WTC11 (cell line): ENCODE measurements at places on chromosomes 16 and 17.

GRCh38 chr17:75242461-75243042 is 18.9 kb downstream of the GGA3 start:
- no peaks in the 10 kb centered on the region for H3K27me3 ChIP-seq
- no peak overlapping the region for H3K27ac ChIP-seq
- no peak for DNase-seq
- H3K4me1 ChIP-seq: peaks cover 6% of the 10 kb centered on the region
- no peak overlapping the region for H3K4me3 ChIP-seq

DNA sequence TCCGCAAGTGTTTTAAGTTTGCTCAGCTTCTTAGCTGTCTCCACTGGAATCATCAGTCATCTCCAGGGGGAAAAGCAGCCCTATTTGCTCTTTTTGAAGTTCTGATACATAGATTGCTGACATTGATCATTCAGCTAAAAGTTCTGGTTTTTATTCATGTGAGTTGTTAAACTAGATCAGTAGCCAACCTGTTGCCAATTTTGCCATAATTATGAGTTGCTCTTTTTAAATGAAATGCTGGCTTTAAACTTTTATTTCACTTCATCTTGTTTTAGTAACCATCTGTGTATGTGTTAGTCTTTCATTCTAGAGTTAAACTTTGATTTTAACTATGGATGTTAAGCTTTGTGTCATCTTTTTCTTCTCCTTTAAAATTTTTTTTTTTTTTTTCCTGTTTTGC is 12.5 kb downstream of the UTP18 start:
- H3K27ac ChIP-seq: no peak overlapping the region

DNA sequence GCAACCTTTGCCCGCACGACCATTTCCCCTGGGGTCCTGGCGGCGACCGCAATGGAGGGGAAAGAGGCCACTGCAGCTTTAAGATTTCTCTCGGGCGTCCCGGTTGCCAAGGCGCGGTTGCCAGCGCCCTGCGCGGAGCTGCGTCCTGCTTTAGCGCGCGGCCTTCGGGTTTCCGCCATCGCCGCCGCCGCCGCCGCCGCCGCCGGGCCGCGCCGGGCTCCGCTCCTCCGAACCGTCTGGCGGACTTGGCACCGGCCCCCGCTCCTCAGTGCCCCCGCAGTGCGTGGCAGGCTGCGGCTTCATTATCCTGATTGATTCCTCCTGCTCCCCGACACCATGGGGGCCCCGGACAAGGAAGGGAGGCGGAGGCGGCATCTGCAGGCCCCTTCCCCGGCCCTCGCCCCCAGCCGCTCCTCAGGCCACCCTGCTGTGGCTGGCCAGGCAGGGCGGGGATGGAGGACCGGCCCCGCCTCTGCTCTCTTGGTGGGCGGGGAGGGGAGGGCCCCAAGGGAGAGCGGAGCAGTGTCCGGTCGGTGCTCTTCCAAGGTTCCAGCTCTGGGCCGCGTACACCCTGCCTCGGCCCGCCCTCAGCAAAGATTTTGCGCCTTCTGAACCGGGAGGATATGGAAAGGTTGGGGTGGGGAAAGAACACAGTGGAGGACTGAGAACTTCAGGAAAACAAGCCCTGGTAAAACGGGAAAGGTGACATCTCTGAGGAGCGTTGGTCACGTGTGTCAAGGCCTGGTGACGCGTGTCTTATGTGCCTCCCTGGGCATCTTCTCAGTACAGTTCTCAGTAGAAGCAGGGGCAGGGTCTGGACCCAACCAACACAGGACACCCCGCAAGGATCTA is 34.0 kb downstream of the NEUROD2 start:
- peaks cover 9% of the 10 kb centered on the region for H3K36me3 ChIP-seq
- H3K4me1 ChIP-seq: peaks cover 12% of the 10 kb centered on the region
- H3K27ac ChIP-seq: peak overlapping the region; percentile 73
- peak; percentile 70 for DNase-seq
- H3K4me3 ChIP-seq: peak overlapping the region; percentile 79

DNA sequence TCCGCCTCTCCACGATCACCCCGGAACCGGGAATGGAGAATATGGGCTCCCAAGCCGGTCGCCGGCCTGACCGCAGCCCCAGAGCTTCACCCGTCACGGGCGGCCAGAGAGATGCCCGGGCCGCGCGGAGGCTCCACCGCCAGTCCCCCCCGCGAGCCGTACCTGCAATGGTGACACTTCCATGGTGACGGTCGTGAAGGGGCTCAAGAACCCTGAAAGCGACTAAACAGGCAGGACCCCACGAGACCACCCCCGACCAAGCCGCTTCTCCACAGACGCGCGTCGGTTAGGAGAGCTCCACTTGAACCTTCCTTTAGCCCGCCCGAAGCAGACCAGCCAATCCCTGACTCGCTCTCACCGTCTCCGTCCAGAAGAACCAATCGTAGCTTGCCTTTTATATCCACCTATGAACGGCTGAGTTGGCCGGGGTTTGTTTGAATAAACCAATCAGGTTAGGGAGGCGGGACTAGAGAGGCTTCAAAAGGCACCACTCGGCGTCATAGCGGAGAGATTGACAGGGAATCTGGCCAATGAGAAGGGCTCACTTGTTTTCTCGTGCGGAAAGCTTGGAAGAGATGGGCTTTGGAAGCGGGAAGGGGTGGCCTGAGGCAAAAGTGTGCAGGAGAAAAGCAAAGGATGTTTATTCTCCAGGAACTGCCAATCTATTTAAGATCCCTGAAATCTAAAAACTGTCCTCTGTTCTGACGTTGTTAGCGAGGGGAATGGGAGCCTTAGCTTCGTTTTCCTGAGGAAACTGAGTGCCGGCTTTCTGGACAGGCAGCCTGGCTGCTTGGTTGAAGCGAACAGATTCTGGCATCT is at the start of gene TOP2A:
TSS of gene TOP2A (minus strand) at position 288 of the 819 bp plus-strand sequence. CDS start at position 183, 105 bp downstream.
- no peaks in the 10 kb centered on the region; the same call in 1 of the 2 replicates for H3K27me3 ChIP-seq
- H3K4me3 ChIP-seq: peak within 1 kb of the TSS; percentile 97
- peak; percentile 97 for DNase-seq
- peaks cover 49% of the 10 kb centered on the region for H3K4me1 ChIP-seq
- H3K36me3 ChIP-seq: peaks cover 33% of the 10 kb centered on the region
- H3K27ac ChIP-seq: peak within 1 kb of the TSS; percentile 84

DNA sequence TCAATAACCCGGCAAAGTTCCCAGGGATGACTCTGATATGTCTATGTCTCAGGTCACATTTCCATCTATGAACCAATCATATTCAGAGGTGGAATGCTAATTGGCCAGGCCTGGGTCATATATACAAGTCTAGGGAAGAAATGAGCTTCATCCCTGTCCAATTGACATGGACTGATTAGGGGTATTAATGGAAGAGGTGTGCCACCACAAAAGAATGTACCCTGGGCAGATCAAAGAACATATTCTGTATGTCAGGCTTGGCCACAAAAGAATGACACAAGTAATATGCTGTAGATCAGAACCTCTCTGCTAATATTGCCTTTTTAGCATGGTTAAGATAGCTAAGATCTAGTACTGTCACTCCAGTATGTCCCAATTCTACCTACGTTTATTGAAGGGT is 6.7 kb downstream of the SLC35G3 start:
- DNase-seq: no peak
- H3K27me3 ChIP-seq: peaks cover 18% of the 10 kb centered on the region
- H3K4me1 ChIP-seq: no peaks in the 10 kb centered on the region
- no peak overlapping the region for H3K4me3 ChIP-seq

DNA sequence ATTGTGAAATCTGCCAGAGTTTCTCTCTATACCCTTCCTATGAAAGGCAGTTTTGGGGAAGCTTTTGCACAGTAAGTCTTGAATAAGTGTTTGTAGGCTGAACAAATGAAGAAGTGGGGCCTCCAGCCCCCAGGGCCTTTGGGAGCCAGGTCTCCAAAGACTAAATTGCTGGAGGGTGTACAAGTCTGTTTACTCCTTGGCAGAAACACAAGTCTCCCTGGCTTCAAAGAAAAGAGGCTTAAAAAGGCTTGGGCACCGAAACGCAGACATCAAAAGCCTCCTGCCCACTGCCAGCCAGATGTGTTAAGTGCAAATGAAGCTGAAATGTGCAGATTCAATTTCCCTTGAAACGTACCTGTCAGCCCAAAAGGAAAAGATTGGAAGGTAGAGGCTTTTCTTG is 146.3 kb downstream of the TMEM132E start:
- H3K27me3 ChIP-seq: no peaks in the 10 kb centered on the region; the same call in 1 of the 2 replicates
- H3K4me3 ChIP-seq: no peak overlapping the region
- H3K27ac ChIP-seq: no peak overlapping the region
- H3K36me3 ChIP-seq: no peaks in the 10 kb centered on the region
- DNase-seq: no peak

- no peak for DNase-seq
- H3K27me3 ChIP-seq: no peaks in the 10 kb centered on the region
- H3K4me1 ChIP-seq: no peaks in the 10 kb centered on the region
- no peak overlapping the region for H3K4me3 ChIP-seq
These were observed 41.5 kb downstream of the PLD6 start for GRCh38 chr17:17164676-17165075.

- no peaks in the 10 kb centered on the region for H3K36me3 ChIP-seq
- H3K27me3 ChIP-seq: no peaks in the 10 kb centered on the region; the same call in 1 of the 2 replicates
- 0 out of 2 replicates have a peak, but pooled peaks cover 2% of the 10 kb centered on the region for H3K4me1 ChIP-seq
- no peak overlapping the region for H3K27ac ChIP-seq
- no peak for DNase-seq
- H3K4me3 ChIP-seq: no peak overlapping the region
These were observed 24.2 kb downstream of the FAM20A start for GRCh38 chr17:68576811-68577496.

GRCh38 chr17:75241143-75241430 is 20.3 kb downstream of the GGA3 start:
- H3K27me3 ChIP-seq: no peaks in the 10 kb centered on the region
- H3K27ac ChIP-seq: no peak overlapping the region
- peaks cover 6% of the 10 kb centered on the region for H3K4me1 ChIP-seq
- no peak overlapping the region for H3K4me3 ChIP-seq
- peaks cover 53% of the 10 kb centered on the region for H3K36me3 ChIP-seq
- no peak for DNase-seq

DNA sequence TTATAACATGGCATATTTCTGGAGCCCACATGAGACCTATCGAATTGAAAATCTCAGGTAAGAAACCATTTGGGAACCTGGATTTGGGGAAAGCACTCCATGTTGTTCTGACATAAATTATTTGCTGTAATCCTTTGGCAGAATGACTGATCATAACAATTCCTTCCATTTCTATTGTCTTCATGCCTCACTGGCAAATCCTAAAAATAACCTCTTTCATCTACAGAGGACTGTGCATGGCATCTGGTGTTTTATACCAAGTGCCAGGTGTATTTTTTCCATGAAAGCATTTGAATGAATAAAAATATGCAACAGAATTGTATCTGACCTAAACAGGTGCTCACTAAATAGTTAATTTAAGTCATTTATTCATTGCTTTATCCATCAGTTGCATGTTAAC is 33.7 kb upstream of the COQ7 start:
- no peak for DNase-seq
- H3K27me3 ChIP-seq: no peaks in the 10 kb centered on the region; the same call in 1 of the 2 replicates
- H3K4me1 ChIP-seq: no peaks in the 10 kb centered on the region
- no peak overlapping the region for H3K27ac ChIP-seq

DNA sequence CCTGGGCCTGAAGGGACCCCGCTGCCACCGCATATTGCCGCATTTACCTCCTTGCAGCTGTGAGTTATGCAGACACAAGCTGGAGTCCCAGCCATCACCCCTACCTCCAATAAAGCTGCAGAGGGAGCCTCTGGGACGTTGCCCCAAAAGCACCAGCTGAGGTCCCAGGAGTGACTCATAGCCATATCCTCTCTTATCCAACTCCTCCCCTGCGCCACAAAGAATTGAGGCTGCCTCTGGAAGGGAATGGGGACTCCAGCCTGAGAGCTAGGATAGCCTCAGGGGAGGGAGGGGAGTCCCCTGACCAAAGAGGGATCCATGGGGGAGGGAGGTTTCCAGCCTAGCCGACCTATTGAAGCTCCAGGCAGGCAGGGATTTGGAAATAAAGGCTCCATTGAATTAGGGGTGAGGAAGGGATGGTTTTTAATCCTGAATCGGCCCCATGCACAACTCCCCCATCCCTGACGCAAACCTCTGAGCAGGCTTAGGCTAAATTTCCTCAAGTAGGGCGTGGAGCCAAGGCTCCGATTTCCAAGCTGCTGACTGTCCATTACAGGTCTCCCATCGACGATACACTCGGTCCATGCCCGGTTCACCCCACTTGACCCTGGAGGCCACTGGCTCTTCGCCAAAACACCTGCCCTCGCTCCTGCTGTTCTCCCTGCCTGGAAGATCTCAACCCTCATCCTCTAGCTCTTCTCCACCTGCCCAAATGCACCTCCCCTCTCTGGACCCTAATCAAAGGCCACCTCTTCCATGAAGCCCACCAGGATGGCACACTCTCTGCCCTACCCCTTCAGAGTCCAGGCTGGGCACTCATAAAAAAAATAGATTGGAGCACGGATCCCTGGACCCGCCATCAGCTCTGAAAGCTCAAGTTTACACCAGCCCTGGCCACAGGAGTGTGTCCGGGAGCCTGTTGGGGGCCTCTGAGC is 27.5 kb downstream of the PIMREG start:
- peaks cover 19% of the 10 kb centered on the region for H3K4me1 ChIP-seq
- H3K27ac ChIP-seq: no peak overlapping the region
- H3K36me3 ChIP-seq: no peaks in the 10 kb centered on the region
- H3K4me3 ChIP-seq: no peak overlapping the region
- H3K27me3 ChIP-seq: no peaks in the 10 kb centered on the region; the same call in 1 of the 2 replicates
- DNase-seq: no peak

DNA sequence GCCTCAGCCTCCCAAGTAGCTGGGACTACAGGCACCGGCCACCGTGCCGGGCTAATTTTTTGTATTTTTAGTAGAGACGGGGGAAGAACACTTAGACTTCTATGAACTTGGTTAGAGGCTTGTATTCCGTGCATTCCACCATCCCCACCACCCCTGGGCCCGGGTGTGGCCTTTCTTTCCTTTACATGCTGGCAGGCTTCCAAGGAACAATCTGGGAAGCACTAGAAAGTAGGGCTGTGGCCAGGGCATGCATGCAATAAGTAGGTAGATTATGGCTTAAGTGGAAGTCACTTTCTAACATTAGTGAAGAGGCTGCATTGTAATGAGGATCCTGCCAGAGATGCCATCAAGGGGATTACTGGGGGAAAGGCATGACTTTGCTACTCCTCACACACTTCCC is 171.6 kb downstream of the SHISA6 start:
- H3K27ac ChIP-seq: no peak overlapping the region
- peaks cover 55% of the 10 kb centered on the region for H3K36me3 ChIP-seq
- DNase-seq: no peak

- no peak for DNase-seq
- no peak overlapping the region for H3K27ac ChIP-seq
- H3K4me3 ChIP-seq: no peak overlapping the region
- H3K36me3 ChIP-seq: no peaks in the 10 kb centered on the region
- peaks cover 65% of the 10 kb centered on the region for H3K4me1 ChIP-seq
These were observed 499.9 kb upstream of the ZFHX3 start for GRCh38 chr16:73547552-73548403.
